Neural progenitor cell (in vitro differentiated cells): ENCODE measurements at places on chromosomes 2 and 18.

DNA sequence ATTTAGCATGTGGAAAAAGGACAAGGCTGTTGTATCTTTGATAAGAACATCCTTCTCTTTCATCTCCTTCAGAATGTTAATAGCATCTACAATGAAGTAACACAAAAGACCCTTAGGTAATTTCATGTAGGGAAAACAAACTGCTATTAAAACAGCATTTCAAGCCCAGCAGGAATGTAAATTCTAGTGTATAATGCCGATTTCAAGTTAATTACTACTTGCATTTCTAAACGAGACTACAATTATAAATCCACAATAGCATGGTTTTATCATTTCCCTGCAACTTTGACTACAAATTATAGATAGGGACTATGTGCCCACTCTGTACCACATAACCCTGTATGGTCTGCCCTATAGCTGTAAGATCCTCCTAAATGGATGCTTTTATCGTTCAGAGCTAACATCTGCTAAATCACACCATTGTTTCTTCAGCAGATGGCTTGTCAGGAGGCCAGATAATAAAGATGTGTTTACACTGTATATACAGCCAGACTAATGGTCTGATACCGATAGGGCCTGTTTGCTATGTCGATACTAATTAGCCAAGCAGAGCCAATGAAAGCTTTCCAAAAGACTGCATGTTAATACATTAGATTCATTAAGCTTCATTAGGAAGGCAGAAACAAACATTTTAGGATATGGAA, 51.9 kb downstream of the LRPPRC start:
- no peak for DNase-seq

GRCh38 chr18:424071-424661, 76.3 kb downstream of the COLEC12 start:
- DNase-seq, result no peak

DNA sequence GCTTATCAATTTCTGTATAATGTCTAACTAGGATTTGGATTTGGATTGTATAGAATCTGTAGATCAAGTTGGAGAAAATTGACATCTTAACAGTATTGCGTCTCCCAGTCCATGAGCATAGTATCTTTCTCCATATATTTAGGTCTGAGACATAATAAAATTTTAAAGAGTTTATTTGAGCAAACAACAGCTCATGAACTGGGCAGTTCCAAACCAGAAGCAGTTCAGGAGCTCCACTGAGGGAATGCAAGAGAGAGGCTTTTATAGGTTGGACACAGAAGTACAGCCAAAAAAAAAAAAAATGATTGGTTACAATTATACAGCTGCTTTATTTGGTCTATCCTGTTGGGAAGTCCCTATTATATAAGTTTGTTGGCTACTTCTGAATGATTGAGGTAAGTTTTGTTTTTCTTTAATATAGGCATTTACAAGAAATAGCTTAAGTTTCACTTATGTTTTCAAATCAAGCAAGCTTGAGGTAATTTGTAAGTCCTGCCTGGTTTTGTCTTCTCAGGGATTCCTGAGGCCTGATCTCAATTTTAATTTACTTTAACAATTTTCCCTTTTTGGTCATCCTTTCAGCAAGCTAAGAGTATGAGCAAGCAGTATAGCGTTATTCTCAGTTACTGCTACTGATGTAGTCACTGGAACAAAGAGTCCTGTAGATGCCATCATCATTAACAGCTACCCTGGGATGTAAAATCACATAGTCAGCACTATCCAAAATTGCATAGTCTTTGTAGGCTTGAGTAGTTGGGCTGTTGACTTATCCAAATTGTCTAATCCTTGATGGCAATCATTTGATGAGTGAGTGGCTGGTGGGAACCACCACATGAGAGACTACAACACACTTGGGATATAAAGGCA, 27.5 kb upstream of the RUFY4 start:
- DNase-seq, result no peak

DNA sequence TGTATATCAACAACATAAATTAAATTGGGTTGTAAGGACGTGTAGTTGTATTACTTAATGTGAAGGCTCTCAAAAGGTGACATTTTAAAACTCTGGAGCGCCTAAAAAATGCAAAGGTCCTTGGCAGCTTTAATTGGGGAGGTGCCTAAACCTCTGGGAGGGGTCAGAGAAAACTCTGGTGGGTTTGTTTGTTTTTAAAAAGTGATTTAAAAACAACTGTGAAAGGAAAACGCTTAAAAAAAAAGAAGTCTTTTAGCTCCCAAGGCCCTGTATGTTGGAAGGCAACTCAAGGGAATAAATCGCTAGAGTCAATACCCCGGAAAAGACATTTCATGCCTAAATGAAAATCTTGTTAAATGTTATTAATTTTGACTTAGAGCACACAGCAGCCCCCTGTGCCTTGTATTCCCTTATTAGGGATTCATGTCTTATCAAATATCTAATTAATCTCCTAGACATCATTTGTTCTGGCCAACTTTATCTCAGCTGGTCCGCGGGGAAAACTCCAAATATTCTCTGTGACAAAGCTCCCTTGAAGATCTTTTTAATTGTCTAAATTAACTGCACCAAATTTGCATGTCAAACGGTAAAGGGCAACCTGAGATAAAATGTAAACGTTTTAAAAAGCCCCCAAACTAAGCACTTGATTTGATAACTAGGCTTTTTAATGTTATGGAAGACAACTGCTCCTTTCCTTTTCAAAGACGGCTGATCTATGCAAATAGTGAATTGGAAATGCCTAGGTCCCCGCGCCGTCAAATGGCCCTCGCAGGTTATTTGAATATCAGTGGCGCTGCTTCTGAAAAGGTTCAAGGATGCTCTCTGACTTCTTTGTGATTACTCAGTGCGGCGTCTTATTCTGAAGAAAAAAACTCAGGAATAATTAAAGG, 4.2 kb downstream of the SP9 start:
- peak; percentile 79 for DNase-seq

DNA sequence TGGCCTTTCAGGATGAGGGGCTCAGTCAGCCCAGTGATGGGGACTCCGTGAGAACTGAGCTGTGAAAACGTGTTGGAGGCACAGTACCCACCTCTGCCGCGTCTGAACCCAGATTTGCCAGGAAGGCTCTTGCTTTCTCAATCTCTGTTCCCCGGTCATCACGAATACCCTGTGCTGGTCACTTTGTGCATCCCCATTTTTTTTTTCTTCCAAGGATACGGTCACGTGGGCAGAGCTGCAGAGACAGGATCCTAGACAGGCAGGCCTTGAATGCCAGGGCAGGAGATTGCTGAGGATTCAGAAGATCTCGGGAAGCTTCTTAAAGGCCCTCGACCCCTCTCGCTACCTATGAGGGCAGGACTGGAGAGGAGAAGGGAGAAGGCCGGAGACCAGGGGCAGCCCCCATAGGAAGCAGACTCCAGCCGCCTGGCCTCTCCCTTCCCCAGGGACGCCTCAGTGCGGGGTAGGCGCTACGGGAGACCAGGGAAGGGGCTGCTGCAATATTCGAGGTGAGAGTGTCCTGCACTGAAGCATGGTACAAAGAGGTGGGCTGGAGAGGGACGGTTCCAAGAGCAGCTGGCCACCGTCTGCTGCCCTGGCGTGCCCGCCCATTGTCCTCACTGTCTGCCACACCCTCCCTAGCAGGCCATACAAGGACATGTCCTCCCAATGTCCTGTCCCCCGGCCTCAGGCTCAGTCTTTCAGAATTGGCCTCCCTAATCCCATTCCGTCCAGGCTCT, 29.0 kb upstream of the TAF1B start:
- no peak for DNase-seq

DNA sequence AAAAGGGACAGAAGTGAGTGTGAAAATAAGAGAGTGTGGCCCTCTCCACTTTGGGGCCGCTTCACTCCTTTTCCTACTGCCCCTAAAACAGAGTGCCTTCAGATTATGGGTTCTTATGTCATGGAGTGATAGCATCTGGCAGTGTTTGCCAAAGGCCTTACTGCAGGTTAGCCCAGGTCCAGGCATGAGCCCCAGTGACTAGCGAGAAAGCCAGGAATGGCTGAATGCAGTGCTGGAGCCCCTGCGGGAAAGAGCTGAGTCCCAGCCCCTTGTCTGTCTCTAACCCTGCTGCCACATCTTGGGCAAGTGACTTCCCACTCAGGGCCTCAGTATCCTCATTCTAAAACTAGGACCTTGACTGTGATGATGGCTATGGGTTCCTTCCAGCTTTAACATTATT, 6.0 kb downstream of the IGFBP5 start:
- no peak for DNase-seq

DNA sequence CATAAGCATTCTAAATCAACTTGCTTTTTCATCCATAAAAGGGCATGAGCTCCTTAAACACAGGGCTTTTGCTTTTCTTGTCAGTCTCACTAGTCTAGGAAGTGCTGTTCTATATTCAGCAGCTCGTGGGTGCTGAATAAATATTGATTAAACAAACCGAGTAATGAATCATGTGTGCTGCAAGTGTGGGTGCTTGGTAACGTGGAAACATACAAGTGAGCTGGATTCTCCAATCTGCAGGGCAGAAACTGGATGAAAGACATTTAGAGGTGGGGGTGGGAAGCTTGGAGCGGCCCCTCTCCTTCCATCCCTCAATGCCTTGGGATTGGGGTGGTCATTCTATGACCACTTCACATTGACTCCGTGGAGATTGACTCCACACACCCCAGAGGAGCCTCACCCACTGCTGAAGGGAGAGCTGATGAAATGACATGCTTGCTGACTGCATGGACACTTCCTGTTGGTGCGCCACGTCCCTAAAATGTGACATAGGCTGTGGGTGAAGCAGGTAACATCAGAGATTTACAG, 114.6 kb downstream of the DOCK10 start:
- DNase-seq, result no peak

DNA sequence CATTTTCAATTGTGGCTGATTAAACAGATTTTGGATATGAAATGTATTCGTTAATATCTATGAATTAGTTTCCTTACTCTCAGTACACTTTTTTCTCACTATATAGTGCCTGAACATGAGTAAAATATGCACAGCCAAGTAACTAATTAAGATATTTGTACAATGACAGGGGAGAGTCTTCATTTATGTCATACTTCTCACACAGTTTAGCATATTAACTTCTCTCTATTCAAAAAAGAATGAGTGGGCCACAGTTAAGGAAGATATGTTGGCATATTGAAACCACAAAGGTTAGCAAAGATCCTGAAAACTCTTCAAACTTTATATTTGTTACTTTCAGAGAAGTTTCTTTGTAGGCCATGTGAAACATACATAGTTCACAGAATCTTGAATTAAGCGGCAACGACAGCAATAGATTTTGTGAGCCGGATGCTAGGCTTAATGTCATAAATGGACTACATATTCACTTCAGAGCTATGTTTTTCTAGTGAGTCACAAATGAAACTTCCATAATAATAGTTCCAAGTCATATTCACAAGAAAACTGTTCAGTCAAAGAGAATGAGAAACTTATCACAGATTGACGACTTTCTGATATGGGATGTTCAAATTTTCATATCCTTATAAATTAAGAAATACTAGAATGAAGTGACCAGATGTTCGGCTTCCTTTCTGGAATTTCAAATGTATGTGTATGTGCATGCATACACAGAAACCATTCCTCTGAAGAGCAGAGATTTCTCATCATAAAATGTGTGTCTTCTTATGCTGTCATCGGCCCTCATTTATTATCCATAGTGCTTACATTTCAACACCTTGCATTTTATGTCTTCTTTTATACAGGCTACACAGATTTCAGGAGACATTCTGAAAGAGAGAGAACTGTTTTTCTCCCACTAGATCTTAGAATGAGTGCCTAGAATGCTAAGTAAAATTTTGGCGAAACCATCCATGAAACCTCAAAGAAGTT, 584.0 kb downstream of the SATB2 start:
- no peak for DNase-seq

- no peak for DNase-seq
These were observed 67.1 kb upstream of the POU3F3 start for GRCh38 chr2:104786821-104787220.

- DNase-seq, result no peak
These were observed 154.8 kb downstream of the TMX3 start for GRCh38 chr18:68560128-68560527.

- DNase-seq, result no peak
These were observed 23.4 kb upstream of the SNED1 start for GRCh38 chr2:240974771-240975572.

- no peak for DNase-seq
These were observed 359.5 kb upstream of the FAM98A start for GRCh38 chr2:33958591-33958990.
